ENCODE measurements at places on chromosomes 3 and 15. TPM values are rescaled to one million over a fixed set of nuclear protein-coding genes. Genes with fewer than 3 reads are reported as not detected.
A peak's percentile ranks its signal among the peaks of the same experiment; 100 is the strongest.

The HMG20A gene
- total RNA-seq = 49.8 TPM

The PRTG gene
- total RNA-seq = 0.83 TPM

- no peak for DNase-seq
These were observed 151.4 kb downstream of the ARPP21 start for GRCh38 chr3:35790764-35791163.

GRCh38 chr3:52277071-52277964, 1.1 kb downstream of the WDR82 start:
- DNase-seq = peak; percentile 68

DNA sequence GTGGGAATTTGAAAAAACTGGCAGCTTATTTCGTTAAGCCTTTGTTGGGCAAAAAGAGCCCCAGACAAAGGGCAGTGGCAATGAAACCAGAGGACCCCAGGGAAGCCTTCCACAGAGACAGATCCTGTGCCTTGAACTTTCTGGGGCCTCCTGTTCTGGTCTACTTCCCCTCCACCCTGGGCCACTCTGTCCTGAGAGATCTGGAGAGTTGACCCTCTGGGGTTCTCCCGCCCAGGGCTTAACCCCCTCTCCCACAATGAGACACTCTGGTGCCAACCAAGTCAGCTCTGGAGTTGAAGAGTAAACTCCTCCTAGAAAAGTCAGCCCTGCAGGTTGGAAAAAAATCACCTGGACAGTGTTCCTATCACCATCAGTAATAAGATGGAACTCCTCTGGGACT, 20.8 kb downstream of the EHD4 start:
- no peak for DNase-seq

Measured in activated T-helper 2 cell treated with anti-CD3 and anti-CD28 coated beads, Interferon-gamma antibody, Interleukin-2, Interleukin-4, amounts not matched to agents 10 μg/mL and 5 μg/mL and 100 μg/mL, durations not matched to agents 14 hours and 24 hours and 36 hours (primary cell).